ENCODE measurements at places on chromosomes 2 and 18.

DNA sequence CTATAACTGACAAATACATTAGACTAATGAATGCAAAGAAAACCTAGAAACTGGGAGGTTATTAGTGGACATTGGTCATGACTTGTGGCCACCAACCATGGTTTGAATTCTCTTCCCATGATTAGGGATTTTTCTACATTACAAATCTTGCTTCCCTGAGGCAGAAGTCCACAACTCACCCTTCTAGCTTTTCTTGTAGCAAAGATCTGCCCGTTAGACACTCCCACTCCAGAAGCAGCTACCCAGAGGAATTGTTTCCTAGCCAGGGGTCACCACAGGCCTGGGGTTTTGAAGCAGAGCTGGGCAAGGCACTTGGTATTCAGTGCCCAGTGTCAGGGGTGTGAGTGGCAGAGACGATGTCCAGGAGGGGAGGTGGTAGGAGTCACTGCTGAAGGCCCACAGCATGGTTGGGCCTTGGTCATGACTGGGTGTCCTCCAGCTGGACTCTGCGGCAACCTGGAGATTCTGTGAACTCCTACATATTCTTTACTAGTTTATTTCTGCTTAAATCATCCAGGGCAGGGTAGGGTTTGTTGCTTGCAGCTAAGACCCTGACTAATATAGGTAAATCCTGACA lies 54.9 kb downstream of the ACTR2 start:
- DNase-seq, result no peak

- no peak for DNase-seq
These were observed 55.9 kb downstream of the MOB4 start for GRCh38 chr2:197571627-197572271.

- DNase-seq, result no peak
These were observed 108.0 kb downstream of the CDH19 start for GRCh38 chr18:66495844-66496243.

GRCh38 chr2:241226723-241227572 lies 38.5 kb downstream of the ANO7 start:
- DNase-seq, result no peak

- no peak for DNase-seq
These were observed 71.2 kb upstream of the STPG4 start for GRCh38 chr2:47226132-47226922.

DNA sequence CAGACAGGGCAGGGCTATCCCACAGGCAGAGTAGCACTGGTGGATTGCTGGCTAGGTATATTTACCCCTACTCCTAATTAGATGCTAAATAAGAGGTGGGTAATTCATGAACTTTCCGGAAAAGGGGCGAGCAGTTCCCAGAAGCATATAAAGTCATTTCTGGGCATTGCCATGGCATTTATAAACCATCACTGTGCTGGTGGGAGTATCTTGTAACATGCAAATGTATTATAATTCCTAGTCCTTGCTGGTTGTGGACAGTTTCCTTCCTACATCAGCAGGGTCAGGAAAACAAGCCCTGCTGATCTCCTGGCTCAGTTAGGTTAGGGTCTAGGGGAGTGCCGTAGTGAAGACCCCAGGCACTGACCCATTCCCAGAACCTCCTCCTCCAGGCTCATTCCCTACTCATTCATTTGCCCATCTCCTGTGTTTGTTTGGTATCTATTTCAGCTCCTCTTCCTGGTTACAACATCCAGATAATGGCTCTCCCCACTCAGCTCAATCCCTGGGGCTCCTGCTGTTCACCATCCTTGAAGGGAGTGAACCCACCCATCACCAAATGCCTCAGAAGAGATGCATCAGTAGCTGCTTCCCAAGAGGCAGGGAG lies 282.7 kb downstream of the SRBD1 start:
- DNase-seq, result no peak

DNA sequence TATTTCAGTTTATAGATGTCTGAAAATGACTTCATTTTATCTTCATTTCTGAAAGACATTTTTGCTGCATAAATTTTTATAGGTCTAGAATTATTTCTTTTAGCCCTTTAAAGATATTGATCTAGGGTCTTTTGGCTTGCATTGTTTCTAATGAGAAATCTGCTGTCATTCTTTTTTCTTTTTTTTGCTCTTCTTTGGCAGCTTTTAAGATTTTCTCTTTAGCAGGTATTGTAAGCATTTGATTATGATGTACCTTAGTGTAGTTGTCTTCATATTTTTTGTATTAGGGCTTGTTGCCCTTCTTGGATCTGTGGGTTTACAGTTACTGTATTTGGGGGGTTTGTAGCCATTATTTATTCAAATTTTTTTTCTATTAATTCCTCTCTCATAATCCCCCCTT lies 66.0 kb upstream of the IL1R1 start:
- no peak for DNase-seq

DNA sequence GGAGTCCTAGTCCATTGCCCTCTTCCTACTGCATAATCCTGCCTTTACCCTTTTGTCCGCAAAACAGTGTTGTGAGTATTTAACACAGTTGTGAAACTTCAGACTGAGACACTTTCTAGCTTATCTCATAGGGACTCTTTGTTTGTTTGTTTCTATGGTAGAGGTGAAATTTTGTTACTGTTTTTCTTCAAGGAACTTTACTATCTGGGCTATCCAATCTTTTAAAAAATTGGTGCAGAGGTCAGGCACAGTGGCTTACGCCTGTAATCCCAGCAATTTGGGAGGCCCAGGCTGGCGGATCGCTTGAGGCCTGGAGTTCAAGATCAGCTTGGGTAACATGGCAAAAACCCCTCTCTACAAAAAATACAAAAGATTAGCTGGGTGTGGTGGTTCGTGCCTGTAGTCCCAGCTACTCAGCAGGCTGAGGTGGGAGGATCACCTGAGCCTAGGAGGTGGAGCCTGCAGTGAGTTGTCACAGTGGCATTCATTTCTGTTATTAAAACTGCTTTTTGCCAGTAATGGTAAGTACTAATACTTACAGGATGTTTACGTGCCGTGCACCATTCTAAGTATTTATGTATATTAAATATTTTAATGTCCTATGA lies 18.8 kb downstream of the GMCL1 start:
- DNase-seq, result no peak

DNA sequence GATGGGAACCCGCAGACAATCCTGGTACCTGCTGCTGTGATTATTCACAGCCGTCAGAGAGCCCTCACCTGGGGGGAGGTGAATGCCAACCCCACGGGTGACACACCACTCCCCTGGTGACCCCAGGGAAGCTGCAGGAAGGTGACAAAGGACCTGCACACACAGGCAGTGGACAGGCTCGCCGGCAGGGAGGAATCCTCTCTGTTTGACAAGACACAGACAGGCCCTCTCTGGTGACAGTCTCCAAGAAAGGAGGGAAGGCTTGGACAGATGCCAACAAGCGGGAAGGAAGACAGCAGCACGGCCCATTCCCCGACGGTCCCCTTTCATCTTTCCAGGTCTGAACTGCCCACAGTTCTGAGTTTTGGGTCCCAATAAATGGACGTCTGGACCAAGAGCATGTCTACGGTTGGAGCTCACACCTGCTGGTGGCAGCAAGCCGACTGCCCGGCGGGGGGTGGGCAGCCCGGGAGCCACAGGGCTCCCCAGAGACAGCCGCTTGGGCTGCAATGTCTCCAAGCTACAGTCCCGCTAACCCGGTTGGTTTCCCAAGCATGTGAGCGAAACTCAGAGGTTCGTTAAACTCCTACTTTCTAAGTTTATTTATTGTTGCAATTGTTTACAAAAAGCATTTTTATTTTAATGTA lies 31.8 kb downstream of the HDAC4 start:
- DNase-seq, result no peak

Data from stimulated activated CD8-positive, alpha-beta memory T cell treated with anti-CD3 and anti-CD28 coated beads, Interleukin-15, amount 100 ng/mL, for 1 hour (primary cell).